ENCODE measurements at places on chromosomes 4 and X. TPM values are rescaled to one million over a fixed set of nuclear protein-coding genes. Genes with fewer than 3 reads are reported as not detected.

GRCh38 chr4:122364700-122365404 lies 14.0 kb upstream of the ADAD1 start:
- no peak for DNase-seq
- no peaks in the 10 kb centered on the region for H3K27me3 ChIP-seq
- peaks cover 13% of the 10 kb centered on the region for H3K36me3 ChIP-seq
- H3K4me1 ChIP-seq = no peaks in the 10 kb centered on the region
- H3K27ac ChIP-seq = no peak overlapping the region

- H3K27ac ChIP-seq = no peak overlapping the region
- H3K27me3 ChIP-seq = no peaks in the 10 kb centered on the region
- no peaks in the 10 kb centered on the region for H3K4me1 ChIP-seq
- no peak overlapping the region for H3K4me3 ChIP-seq
- DNase-seq = no peak
These were observed 607.3 kb upstream of the AADAT start for GRCh38 chr4:170697045-170697444.

The DUX4 gene
- total RNA-seq = not detected

GRCh38 chr4:184248216-184248615 lies 30.5 kb upstream of the ENPP6 start:
- DNase-seq = no peak
- no peak overlapping the region for H3K4me3 ChIP-seq
- H3K4me1 ChIP-seq = no peaks in the 10 kb centered on the region
- H3K27me3 ChIP-seq = peaks cover 4% of the 10 kb centered on the region

- no peak overlapping the region for H3K4me3 ChIP-seq
- DNase-seq = no peak
- no peaks in the 10 kb centered on the region for H3K4me1 ChIP-seq
- H3K27me3 ChIP-seq = no peaks in the 10 kb centered on the region
- H3K36me3 ChIP-seq = peaks cover 7% of the 10 kb centered on the region
These were observed 48.8 kb upstream of the MTMR1 start for GRCh38 chrX:150644422-150644821.

DNA sequence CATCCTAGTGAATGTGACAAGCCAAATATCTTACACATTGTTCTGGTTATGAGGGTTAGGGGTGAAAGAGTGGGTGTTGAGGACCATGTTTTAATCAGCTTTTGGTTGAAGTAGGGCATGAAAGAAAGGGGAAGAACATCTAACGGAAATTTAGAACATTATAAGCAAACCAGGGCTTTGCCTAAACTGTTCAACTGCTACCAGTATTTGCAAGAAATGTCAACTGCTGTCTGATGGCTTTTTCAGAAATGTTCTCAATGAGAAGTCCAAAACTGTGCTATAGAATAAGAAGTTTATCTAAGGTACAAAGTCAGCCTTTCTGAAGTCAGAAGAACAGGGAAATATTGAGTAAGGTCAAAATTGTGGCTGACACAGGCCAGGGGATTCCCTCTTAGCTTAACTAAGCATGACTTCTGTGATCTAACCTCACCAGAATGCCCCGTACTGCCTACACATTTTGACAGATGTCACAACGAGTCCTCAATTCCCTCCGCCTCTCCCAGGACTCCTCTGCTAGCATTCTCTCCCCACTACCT lies 67.1 kb downstream of the DTHD1 start:
- peak overlapping the region; percentile 38 for H3K27ac ChIP-seq
- no peak overlapping the region for H3K4me3 ChIP-seq
- DNase-seq = peak; percentile 71
- H3K36me3 ChIP-seq = no peaks in the 10 kb centered on the region
- peaks cover 15% of the 10 kb centered on the region for H3K4me1 ChIP-seq

DNA sequence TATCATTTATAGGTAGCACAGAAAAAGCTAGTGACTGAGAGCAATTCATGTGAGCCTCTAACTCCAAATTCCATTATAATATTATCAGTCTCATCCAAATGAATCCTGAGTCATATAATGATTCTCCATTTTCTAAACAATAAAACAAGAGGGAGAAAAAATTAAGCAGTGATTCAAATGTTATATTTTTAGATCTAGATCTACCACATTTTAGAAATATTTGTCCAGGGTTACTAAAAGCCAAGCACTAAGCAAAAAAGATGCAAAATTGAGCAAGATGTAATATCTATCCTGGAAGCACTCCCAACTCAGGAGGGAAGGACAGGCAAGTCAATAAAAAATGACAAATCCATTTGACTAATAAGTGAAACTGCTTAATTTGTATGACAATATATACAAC lies 172.8 kb downstream of the FBXW7 start:
- no peak overlapping the region for H3K27ac ChIP-seq
- H3K36me3 ChIP-seq = peaks cover 1% of the 10 kb centered on the region
- no peak overlapping the region for H3K4me3 ChIP-seq
- H3K27me3 ChIP-seq = no peaks in the 10 kb centered on the region

The ASB9 gene
- not detected for total RNA-seq

DNA sequence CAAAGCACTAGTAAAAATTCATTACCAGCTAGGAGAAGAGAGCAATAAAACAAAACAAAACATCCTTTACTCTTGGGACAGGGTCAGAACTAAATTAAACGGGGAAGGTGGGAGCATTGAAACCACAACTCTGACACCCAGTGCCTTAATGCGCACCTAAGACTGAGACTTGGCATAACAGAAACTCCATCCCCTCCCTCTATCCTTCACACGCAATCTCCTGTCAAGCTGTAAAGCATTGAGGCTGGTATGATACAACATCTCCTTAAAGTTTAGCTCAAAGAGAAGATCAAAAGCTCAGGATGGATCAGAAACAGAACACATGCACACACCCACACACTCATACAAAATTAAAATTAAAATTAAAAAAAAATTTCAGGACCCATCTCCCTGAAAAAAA lies 951.3 kb downstream of the STIM2 start:
- H3K27ac ChIP-seq = no peak overlapping the region
- no peaks in the 10 kb centered on the region for H3K36me3 ChIP-seq
- H3K4me1 ChIP-seq = no peaks in the 10 kb centered on the region
- no peak for DNase-seq
- H3K27me3 ChIP-seq = no peaks in the 10 kb centered on the region

- no peak overlapping the region for H3K27ac ChIP-seq
- no peak overlapping the region for H3K4me3 ChIP-seq
- H3K27me3 ChIP-seq = no peaks in the 10 kb centered on the region
- no peaks in the 10 kb centered on the region for H3K4me1 ChIP-seq
- no peaks in the 10 kb centered on the region for H3K36me3 ChIP-seq
- no peak for DNase-seq
These were observed 18.3 kb upstream of the IL21 start for GRCh38 chr4:122639181-122639580.

- H3K27ac ChIP-seq = no peak overlapping the region
- no peak overlapping the region for H3K4me3 ChIP-seq
- peaks cover 6% of the 10 kb centered on the region for H3K4me1 ChIP-seq
- no peaks in the 10 kb centered on the region for H3K36me3 ChIP-seq
- DNase-seq = peak; percentile 19
These were observed 21.4 kb upstream of the SCRG1 start for GRCh38 chr4:173420324-173420752.

GRCh38 chr4:150299816-150300215 lies 221.6 kb downstream of the DCLK2 start:
- DNase-seq = no peak
- H3K4me3 ChIP-seq = no peak overlapping the region
- H3K36me3 ChIP-seq = no peaks in the 10 kb centered on the region
- no peaks in the 10 kb centered on the region for H3K27me3 ChIP-seq
- no peak overlapping the region for H3K27ac ChIP-seq

GRCh38 chrX:9903146-9903545 lies 64.0 kb upstream of the CLDN34 start:
- H3K4me1 ChIP-seq = no peaks in the 10 kb centered on the region
- no peak overlapping the region for H3K4me3 ChIP-seq
- H3K27me3 ChIP-seq = no peaks in the 10 kb centered on the region
- no peak overlapping the region for H3K27ac ChIP-seq
- no peaks in the 10 kb centered on the region for H3K36me3 ChIP-seq

The LRCH2 gene
- not detected for total RNA-seq

DNA sequence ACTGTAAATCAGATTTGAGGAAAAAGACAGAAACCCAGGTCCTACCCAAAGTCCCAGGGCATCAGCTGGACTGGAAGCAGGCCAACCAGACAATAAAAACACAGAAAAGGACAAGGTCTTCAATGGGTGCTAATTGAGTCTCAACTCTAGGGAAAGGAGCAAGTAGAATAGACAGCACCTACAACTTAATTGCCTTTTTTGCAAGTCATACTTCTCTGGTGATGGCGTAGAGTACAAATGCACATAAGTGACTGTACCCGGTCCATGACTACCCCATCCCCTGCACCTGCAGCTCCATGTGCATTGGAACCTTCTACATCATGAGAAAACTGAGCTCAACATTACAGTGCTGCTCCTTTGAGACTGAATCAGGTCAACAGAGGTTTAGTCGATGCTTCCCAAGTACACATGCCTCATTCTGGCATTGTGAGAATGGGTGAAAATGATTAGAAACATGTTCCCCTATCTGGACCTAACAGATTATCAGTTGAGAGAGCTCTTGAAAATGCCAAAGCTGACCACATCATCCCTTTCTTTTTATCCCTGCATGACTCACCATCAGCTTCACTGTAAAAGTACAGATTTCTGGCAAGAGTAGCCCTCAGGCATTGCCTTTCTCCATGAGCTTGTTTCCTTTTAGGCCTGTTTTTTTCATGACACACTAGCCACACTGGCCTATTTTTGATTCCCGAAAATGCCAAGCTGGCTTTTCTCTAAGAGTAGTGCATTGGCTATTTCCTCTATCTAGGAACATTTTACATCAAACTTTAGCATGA lies 298.3 kb downstream of the HS3ST1 start:
- no peak for DNase-seq
- no peaks in the 10 kb centered on the region for H3K27me3 ChIP-seq
- no peak overlapping the region for H3K27ac ChIP-seq
- H3K4me1 ChIP-seq = peaks cover 24% of the 10 kb centered on the region
- no peak overlapping the region for H3K4me3 ChIP-seq

DNA sequence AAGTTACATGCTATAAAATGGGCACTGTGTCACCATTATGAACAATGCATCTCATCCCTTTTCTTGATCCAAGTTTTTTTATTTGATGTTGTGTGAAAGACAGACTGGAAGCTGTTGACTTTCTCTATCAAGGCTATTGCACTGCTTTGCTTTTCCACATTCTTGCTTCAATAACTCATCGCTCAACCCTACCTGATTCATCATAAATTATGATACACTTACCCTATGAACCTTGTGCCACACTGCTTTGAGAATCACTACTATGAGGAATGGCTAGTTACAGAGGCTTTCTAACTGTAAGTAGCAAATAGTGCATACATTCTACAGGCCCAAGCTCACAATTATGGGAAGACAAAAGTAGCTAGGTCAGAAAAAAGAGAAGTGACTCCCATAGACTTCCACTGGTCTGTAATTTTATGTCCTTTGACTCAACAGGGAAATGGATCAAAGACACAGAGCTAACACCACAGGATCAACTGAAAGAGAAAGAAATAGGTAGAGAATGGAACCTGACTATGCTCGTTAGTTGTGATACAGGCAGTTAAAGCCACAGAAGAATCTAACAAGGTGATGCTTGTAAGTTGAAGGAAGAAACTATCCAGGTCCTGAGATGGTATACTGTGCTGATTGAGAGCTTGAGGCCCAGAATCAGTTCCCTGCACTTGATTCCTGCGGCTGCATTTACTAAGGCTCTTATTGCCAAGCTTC lies 163.5 kb downstream of the PPP3CA start:
- no peak for DNase-seq
- H3K27ac ChIP-seq = no peak overlapping the region
- peaks cover 20% of the 10 kb centered on the region for H3K4me1 ChIP-seq
- H3K27me3 ChIP-seq = no peaks in the 10 kb centered on the region
- no peaks in the 10 kb centered on the region for H3K36me3 ChIP-seq

The MBNL3 gene
- 63.1 TPM for total RNA-seq

GRCh38 chrX:123518791-123519190 lies 214.1 kb downstream of the THOC2 start:
- no peak overlapping the region for H3K4me3 ChIP-seq
- H3K27me3 ChIP-seq = no peaks in the 10 kb centered on the region
- H3K4me1 ChIP-seq = no peaks in the 10 kb centered on the region
- H3K36me3 ChIP-seq = no peaks in the 10 kb centered on the region

The IQSEC2 gene
- total RNA-seq = 0.94 TPM

DNA sequence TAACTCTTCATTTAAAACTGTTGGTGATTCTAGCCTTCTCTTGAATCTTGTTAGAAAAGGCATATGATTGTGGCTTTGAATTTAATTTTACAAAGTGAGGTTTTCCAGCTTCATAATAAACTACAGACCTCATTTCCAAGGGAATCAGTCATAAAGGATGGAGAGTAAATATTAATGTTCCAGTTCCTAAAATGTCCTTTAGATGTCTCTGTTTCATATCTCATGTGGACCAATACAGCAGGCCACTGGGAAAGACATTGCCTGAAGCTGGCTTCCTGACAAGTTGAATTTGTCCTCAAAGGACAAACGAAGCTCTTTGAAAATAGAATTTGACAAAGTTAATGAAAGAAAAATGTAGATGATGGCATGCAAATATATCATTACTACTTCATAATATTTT lies 125.4 kb downstream of the ZNF330 start:
- no peak overlapping the region for H3K4me3 ChIP-seq
- H3K27me3 ChIP-seq = no peaks in the 10 kb centered on the region
- no peak overlapping the region for H3K27ac ChIP-seq
- H3K36me3 ChIP-seq = no peaks in the 10 kb centered on the region
- H3K4me1 ChIP-seq = no peaks in the 10 kb centered on the region

The ZNF280C gene
- 7.0 TPM for total RNA-seq

- no peak for DNase-seq
- no peaks in the 10 kb centered on the region for H3K27me3 ChIP-seq
- H3K4me1 ChIP-seq = no peaks in the 10 kb centered on the region
These were observed 20.4 kb downstream of the CASP6 start for GRCh38 chr4:109682875-109683274.

GRCh38 chr4:72366601-72367000 lies 202.4 kb downstream of the ADAMTS3 start:
- DNase-seq = no peak
- no peaks in the 10 kb centered on the region for H3K4me1 ChIP-seq
- no peak overlapping the region for H3K4me3 ChIP-seq
- H3K27ac ChIP-seq = no peak overlapping the region

GRCh38 chr4:78418406-78418805 lies 133.2 kb upstream of the ANXA3 start:
- no peaks in the 10 kb centered on the region for H3K4me1 ChIP-seq
- H3K27me3 ChIP-seq = no peaks in the 10 kb centered on the region
- H3K27ac ChIP-seq = no peak overlapping the region
- DNase-seq = no peak
- no peaks in the 10 kb centered on the region for H3K36me3 ChIP-seq

- no peaks in the 10 kb centered on the region for H3K36me3 ChIP-seq
- H3K4me1 ChIP-seq = peaks cover 11% of the 10 kb centered on the region
- H3K27ac ChIP-seq = no peak overlapping the region
- no peak for DNase-seq
- H3K27me3 ChIP-seq = no peaks in the 10 kb centered on the region
These were observed 417.3 kb downstream of the SPRY1 start for GRCh38 chr4:123813901-123814300.

Measured in B cell (primary cell).